CD4-positive, alpha-beta T cell treated with Interleukin-6 at 100 ng/mL for 8 hours (primary cell): ENCODE measurements at places on chromosomes 16 and 17.

- no peak for DNase-seq
Observed at GRCh38 chr17:66354472-66354871, 52.1 kb downstream of the PRKCA start.

DNA sequence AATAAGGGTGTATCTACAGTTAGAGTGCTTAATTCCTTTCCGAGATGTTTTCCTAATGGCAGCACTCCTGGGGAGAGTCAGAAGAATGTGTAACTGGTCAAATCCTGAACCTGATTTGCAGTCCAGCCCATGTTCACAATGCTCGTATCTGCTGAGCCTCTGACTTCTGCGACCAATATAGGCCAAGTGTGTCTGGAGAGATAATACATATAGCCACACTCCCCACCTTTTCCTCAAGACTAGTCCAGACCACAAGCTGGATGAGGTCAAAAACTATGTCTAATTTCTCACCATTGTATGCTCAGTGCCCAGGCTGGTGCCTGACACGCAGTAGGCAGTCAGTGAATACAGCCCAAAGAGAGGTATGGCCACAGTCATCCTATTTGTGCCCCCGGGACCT lies 58.0 kb downstream of the XYLT1 start:
- no peak for DNase-seq

DNA sequence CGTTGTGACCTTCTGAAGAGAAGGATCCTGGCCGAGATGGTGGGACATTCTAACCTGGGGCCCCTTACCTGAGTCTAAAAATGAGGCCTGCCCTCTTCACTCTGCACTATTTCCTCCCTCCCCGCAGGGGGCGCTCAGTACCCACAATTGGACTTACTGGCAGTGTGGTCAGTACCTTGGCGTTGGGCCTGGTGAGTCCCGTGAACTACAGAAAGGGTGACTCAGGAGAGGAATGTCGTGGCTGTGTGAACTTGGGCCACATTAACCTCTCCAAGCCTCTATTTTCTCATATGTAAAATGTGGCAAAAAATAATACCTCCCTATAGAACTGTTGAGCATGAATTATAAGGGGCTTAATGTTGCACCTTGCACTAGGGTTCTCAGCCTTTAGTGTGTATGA lies 3.9 kb downstream of the RSAD1 start:
- DNase-seq: peak; percentile 63

- no peak for DNase-seq
Observed at GRCh38 chr17:44906010-44906646, 6.9 kb upstream of the EFTUD2 start.

DNA sequence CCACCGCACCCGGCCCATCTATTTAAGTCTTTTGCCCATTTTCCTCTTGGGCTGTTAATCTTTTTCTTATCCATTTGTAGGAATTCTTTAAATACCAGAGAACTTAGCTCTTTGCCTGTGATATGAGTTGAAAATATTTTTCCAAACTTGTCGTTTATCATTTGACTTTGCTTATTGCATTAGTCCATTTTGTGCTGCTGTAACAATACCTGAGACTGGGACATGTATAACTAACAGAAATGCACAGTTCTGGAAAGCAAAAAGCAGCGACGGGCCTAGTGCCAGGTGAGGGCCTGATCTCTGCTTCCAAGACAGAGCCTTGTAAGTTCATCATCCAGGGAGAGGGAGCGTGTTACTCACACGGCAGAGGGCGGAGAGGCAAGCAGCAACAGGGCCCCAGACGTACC lies 25.6 kb upstream of the BHLHA9 start:
- DNase-seq: no peak

GRCh38 chr17:72590382-72590781 lies 469.6 kb downstream of the SOX9 start:
- DNase-seq: no peak

GRCh38 chr17:49795372-49795771 lies 6.9 kb downstream of the KAT7 start:
- no peak for DNase-seq

DNA sequence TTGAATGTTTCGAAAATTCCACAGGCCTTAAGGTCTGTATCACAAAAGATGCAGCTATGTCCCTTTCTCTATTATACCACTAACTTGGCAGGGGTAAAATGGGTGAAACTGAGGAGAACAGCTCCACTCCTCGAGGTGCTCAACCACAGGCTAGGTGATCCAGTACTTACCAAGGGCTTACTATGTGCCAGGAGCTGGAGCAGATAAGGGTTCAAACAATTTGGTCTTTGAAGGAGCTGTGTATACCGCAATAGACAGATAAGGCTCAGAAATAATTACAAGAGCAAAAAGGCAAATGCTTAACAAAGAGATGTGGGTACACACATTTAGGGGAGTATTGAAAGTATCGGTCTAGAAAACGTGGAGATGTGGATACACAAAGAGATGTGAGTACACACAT lies 1.5 kb downstream of the XPO6 start:
- no peak for DNase-seq

GRCh38 chr17:16980813-16981731 lies 9.2 kb upstream of the TNFRSF13B start:
- no peak for DNase-seq

GRCh38 chr16:29791845-29792807 lies 1.6 kb downstream of the KIF22 start:
- no peak for DNase-seq

- DNase-seq: no peak
Observed at GRCh38 chr16:10231563-10231962, 49.3 kb upstream of the GRIN2A start.

DNA sequence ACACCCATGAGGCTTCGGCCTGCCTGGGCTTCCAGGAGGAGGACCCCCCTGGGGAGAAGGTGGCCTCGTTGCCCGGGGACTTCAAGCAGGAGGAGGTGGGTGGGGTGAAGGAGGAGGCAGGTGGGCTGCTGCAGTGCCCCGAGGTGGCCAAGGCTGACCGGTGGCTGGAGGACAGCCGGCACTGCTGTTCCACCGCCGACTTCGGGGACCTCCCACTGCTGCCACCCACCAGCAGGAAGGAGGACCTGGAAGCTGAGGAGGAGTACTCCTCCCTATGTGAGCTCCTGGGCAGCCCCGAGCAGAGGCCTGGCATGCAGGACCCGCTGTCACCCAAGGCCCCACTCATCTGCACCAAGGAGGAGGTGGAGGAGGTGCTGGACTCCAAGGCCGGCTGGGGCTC lies 41.5 kb downstream of the SREBF1 start:
- no peak for DNase-seq

- peak; percentile 87 for DNase-seq
Observed at GRCh38 chr16:49441366-49441780, 67.8 kb downstream of the C16orf78 start.

GRCh38 chr17:15233022-15233805 lies 31.9 kb downstream of the PMP22 start:
- no peak for DNase-seq

- no peak for DNase-seq
Observed at GRCh38 chr17:74528491-74529199, 2.6 kb downstream of the CD300LB start.

GRCh38 chr16:31242206-31242605 lies 17.6 kb upstream of the ITGAM start:
- no peak for DNase-seq

DNA sequence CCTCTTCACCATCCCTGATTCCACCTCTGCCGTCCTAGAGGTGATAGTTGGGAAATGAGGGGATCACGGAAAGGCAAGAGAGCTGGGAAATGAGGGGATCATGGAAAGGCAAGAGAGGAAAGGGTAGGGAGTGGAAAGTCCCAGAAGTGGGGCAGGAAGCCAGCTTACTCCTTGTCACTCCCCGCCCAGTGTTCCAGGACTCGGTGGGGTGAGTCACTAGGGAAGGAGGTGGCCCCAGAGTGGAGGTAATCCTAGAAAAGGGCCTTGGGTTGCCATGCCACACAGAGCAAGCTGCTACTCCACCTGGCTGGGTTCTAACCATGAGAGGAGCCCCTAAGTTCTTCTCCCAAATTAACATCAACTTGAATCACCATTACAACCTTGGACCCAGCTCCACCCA lies 14.8 kb downstream of the ALOXE3 start:
- DNase-seq: no peak
